LHCN-M2 (cell line): ENCODE measurements at places on chromosomes 16 and 17. TPM values are rescaled to one million over a fixed set of nuclear protein-coding genes. Genes with fewer than 3 reads are reported as not detected.
A peak's percentile ranks its signal among the peaks of the same experiment; 100 is the strongest.

- no peak for DNase-seq
These were observed 21.1 kb upstream of the DOK4 start for GRCh38 chr16:57507136-57508034.

GRCh38 chr17:79804856-79805696 is 8.2 kb upstream of the CBX8 start:
- no peak for DNase-seq

DNA sequence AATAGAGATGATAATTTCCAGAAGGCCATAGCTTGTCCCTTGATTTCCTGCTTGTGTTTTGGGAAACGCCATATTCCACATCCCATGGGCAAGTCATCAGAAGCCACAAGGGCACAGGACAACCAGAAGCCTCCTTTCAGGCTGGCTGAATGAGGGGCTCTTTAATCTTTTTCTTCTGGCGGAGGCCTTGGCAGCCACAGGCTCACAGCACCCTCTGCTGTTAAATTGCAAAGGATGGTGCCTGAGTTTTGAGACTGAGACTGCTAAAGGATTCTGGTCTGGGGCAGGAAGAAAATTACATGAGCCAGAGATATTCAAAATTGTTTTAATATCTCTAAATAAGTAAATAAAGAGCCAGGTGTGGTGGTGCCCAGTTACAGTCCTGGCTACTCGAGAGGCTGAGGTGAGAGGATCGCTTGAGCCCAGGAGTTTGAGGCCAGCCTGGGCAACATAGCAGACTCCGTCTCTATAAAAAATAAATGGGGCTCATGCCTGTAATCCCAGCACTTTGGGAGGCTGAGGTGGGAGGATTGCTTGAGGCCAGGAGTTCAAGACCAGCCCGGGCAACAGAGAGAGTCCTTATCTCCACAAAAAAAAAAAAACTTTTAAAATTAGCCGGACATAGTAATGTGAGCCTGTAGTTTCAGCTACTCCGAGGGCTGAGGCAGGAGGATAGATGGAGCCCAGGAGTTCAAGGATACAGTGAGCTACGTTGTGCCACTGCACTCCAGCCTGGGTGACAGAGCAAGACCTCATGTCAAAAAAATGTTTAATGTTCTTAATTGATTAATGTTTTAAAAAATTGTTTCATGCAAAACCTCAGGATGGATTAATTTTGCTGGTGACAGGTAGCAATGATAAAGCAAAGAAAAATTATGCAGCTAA is 26.3 kb downstream of the AARSD1 start:
- DNase-seq: peak; percentile 58

DNA sequence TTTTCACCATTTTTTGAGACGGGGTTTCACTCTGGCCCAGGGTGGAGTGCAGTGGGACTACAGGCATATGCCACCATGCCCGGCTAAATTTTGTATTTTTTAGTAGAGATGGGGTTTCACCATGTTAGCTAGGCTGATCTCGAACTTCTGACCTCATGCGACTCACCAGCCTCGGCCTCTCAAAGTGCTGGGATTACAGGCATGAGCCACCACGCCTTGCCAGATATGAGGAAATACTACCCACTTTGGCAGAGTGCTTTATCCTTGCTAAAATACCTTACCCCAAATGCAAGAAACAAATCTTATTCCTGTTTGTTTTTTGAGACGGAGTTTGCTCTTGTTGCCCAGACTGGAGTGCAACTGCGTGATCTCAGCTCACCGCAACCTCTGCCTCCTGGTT is 62.9 kb upstream of the MGAT5B start:
- DNase-seq: peak; percentile 47

- DNase-seq: no peak
These were observed 36.8 kb downstream of the TNRC6C start for GRCh38 chr17:77995146-77995852.

GRCh38 chr17:73695035-73695738 is 50.9 kb upstream of the SDK2 start:
- no peak for DNase-seq

GRCh38 chr17:51439395-51440229 is 179.3 kb downstream of the UTP18 start:
- no peak for DNase-seq

DNA sequence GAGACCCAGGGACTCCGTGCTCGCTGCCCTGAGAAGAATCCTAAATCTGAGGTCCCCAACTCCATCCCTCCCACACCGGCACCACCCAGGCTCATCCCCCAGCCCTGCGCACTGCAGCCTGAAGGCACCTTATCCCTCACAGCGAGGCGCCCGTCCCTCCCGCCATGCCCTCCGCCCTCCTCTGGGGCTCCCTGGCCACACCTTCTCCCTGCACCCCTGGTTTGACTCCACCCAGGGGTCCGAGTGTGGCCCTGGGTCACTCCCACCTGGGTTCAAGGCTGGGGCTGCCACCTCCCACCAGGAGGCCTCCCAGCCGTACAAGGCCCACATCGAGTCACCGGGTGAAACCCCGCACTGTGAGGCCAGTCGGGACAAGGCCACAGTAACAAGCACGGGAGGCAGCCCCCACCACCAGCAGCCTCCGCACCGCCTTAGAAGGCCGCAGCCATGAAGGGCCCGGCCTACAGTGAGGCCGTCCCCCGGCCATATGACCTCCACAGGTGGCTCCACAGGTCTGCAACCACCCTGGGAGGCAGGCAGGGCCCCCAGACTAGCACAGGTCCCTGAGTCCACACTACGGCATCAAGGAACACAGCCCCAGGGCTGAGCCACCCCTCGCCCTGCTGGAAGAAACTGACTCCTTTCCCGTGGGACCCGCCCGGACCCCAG is 8.3 kb downstream of the HAGH start:
- DNase-seq: no peak

The PABPN1L gene
- not detected in 2 replicates for total RNA-seq

The LMF1 gene
- total RNA-seq: 21.1 and 29.9 TPM in 2 replicates

The CTRB2 gene
- total RNA-seq: not detected in 2 replicates

The BAHCC1 gene
- total RNA-seq: 4.9 and 6.6 TPM in 2 replicates
